Thoracic aorta (tissue), 2 donors: ENCODE measurements at places on chromosomes 3 and 15. TPM values are rescaled to one million over a fixed set of nuclear protein-coding genes. Genes with fewer than 3 reads are reported as not detected.

GRCh38 chr3:24476871-24477656 is 17.6 kb downstream of the THRB start:
- peaks cover 26% of the 10 kb centered on the region for H3K4me1 ChIP-seq
- peak overlapping the region; percentile 34 for H3K27ac ChIP-seq
- no peaks in the 10 kb centered on the region for H3K27me3 ChIP-seq
- no peak for DNase-seq

DNA sequence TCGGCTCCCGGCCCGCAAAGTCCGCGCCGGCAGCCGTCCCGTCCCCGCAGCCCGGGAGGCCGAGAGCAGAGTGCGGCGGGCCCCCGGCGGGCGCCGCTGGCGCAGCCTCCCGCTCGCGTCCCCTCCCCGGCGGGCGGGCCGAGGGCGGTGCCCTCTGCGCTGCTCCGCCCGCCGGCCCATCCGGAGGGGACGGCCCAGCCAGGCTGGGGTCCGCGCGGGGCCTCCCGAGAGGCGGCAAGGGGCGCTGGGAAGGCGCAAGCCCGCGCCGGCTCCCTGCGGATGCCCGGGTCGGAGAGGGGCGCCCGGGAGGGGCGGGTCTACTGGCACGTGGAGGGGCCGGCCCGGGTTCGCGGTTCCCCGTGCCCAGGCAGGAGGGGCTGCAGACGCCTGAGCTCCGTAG is at the start of the genes CLCN2 and POLR2H:
Gene CLCN2 (minus strand): TSS at position 74 of the 400 bp plus-strand sequence. CDS start 126 bp downstream, outside the sequence.
Gene POLR2H (plus strand): TSS at position 179 of the 400 bp plus-strand sequence. CDS start 1,783 bp downstream, outside the sequence.
- peaks cover 11% of the 10 kb centered on the region for H3K36me3 ChIP-seq
- H3K4me1 ChIP-seq, result peaks cover 11% of the 10 kb centered on the region
- DNase-seq, result no peak
- no peaks in the 10 kb centered on the region for H3K27me3 ChIP-seq
- H3K4me3 ChIP-seq, result peak within 1 kb of the TSS; percentile 98

The TEX55 gene
- total RNA-seq, result not detected

GRCh38 chr15:59839906-59840305 is 150.8 kb upstream of the BNIP2 start:
- no peaks in the 10 kb centered on the region for H3K4me1 ChIP-seq
- no peak for DNase-seq
- H3K36me3 ChIP-seq, result no peaks in the 10 kb centered on the region
- H3K27me3 ChIP-seq, result no peaks in the 10 kb centered on the region
- no peak overlapping the region for H3K27ac ChIP-seq
- no peak overlapping the region for H3K4me3 ChIP-seq

The LDHAL6B gene
- total RNA-seq, result not detected

The GRAMD2A gene
- 0.85 TPM for total RNA-seq

The RBPMS2 gene
- total RNA-seq, result 4.4 TPM

- H3K4me1 ChIP-seq, result peaks cover 21% of the 10 kb centered on the region
- no peak overlapping the region for H3K4me3 ChIP-seq
- H3K27ac ChIP-seq, result no peak overlapping the region
- no peak for DNase-seq
- no peaks in the 10 kb centered on the region for H3K36me3 ChIP-seq
- no peaks in the 10 kb centered on the region for H3K27me3 ChIP-seq
These were observed 99.0 kb downstream of the MITF start for GRCh38 chr3:69838217-69838616.

- no peak overlapping the region for H3K4me3 ChIP-seq
- H3K36me3 ChIP-seq, result peaks cover 34% of the 10 kb centered on the region
- no peak for DNase-seq
These were observed 16.5 kb downstream of the DIS3L start for GRCh38 chr15:66309828-66310227.

GRCh38 chr15:45657764-45658545 is 23.1 kb downstream of the SQOR start:
- DNase-seq, result no peak
- peaks cover 9% of the 10 kb centered on the region for H3K36me3 ChIP-seq
- H3K4me1 ChIP-seq, result peaks cover 20% of the 10 kb centered on the region
- no peaks in the 10 kb centered on the region for H3K27me3 ChIP-seq
- H3K4me3 ChIP-seq, result no peak overlapping the region

The XCR1 gene
- not detected for total RNA-seq
